ENCODE measurements at places on chromosomes 3 and 15. TPM values are rescaled to one million over a fixed set of nuclear protein-coding genes. Genes with fewer than 3 reads are reported as not detected.

DNA sequence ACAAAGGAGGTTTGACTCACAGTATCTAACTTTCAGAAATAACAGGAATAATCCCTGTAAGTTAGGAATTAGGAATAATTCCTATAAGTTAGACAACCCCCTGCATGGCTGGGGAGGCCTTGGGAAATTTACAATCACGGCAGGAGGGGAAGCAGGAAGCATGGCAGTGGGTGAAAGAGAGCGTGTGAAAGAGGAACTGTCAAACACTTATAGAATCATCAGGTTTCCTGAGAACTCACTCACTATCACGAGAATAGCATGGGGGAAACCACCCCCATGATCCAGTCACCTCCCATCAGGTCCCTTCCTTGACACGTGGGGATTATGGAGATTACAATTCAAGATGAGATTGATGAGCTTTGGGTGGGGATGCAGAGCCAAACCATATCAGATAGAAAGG, 385.5 kb downstream of the IL20RB start:
- no peak for DNase-seq

GRCh38 chr3:146159037-146159436, 1.9 kb downstream of the PLOD2 start:
- no peak for DNase-seq

DNA sequence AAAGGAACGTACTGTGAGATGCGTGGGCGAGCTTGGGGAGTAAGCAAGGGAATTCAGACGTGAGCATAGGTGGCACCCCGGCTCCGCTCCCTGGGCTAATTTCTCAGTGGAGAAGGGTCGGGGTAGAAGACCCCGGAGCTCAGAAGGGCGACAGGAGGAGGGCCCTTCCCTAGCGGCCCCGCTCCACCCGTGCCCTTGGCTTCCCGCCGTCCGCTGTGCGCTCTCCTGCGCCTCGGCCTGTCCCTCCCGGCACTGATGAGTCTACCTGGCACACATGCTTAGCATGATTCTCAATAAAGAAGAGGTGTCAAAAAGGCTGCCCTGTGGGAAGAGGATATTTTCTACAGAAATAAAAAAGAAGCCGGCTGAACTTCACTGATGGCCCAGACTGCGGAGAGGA, 292.7 kb downstream of the OCA2 start:
- DNase-seq = no peak

The RLBP1 gene
- polyA plus RNA-seq = not detected

DNA sequence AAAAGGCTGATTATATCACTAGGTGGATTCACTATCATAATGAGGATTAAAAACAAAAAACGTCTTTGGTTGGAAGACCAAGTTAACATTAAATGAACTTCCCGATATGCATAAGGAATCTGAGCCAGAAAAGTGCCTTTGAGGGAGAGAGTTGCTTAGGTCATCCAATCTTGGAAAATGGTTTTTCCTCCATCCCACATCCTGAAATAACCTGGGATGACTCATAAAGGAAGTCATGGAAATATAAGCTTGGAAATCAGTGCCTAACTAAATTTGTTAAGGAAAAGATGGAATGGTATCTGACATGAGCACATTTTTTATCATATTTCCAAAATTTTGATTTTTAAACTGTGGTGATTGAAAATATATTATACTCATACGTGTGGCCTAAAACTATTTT, 66.0 kb downstream of the KBTBD8 start:
- no peak for DNase-seq

GRCh38 chr3:100517276-100517675, 24.9 kb downstream of the TMEM45A start:
- no peak for DNase-seq

The KBTBD13 gene
- not detected for polyA plus RNA-seq

The SPATA16 gene
- polyA plus RNA-seq = not detected

Measured in SK-N-SH (cell line).